ENCODE measurements at places on chromosomes 4 and X. TPM values are rescaled to one million over a fixed set of nuclear protein-coding genes. Genes with fewer than 3 reads are reported as not detected.

PTCHD1 gene
- 0.13 TPM for total RNA-seq

VCX3A gene
- total RNA-seq = not detected

- DNase-seq = no peak
Observed at GRCh38 chr4:163701916-163702315, 207.4 kb downstream of the TMA16 start.

GRCh38 chr4:31984872-31985271 is 1264.7 kb downstream of the PCDH7 start:
- DNase-seq = no peak

DNA sequence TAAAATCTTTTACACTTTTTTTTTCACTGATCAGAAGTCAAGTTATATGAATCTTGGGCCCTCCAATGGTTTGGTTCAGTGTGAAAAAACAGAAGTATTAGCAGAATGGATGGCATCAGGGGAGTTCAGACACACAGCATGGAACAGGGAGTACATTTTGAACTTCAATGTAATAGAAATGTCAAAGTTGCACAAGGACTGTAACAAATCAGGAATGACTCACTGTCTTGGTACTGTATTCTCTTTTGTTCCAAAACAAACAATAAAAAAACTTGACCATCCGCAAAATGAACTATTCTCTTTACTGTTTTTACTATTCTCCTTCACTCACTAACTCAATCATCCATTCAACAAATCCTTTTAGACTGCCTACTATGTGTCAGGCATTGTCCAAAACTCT is 401.0 kb downstream of the FSTL5 start:
- DNase-seq = no peak

SLC4A4 gene
- 0.47 TPM for total RNA-seq

LAMP2 gene
- 112 TPM for total RNA-seq

FHIP1A gene
- total RNA-seq = 41.9 TPM

GRCh38 chr4:138835832-138836533 is 179.6 kb upstream of the NOCT start:
- DNase-seq = no peak

GRCh38 chr4:109276482-109277095 is 25.9 kb downstream of the COL25A1 start:
- DNase-seq = no peak

CDKN2AIP gene
- total RNA-seq = 12.9 TPM

- DNase-seq = no peak
Observed at GRCh38 chrX:29726811-29727210, 488.6 kb upstream of the MAGEB2 start.

- DNase-seq = no peak
Observed at GRCh38 chrX:107894038-107894437, 68.4 kb downstream of the MID2 start.

DNA sequence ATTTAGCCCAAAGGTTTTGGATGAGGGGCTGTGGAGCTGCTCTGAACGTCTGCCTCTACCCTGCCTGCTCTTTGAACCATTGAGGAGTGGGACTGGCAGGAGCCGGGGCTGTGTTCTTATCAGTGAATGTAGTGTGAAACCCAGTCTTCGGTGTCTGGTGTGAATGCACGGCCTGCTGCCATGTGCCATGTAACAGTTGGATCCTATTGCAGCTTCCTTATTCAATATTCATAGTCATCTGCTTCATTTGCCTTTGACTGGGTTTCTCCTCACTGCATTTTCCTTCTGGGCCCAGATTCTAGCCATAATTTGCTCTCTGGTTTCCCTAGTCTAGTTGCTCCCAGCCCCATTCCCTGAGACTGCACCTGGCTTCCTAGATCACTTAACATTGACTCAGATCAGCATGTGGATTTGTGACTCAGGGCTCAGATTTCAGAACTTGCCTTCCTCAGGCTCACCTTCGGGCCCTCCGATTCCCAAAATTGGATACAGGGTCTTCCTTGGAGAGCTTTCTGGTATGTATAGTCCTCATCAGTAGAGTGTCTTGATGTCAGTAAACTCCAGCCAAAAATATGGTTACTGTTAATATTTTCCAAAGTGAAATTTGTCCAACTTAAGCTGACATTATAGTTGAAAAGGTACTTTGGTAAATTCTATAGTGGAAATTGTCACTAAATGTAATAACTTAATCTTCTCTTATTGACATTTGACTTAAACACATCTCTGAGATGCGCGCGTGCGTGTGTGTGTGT is 94.0 kb upstream of the DDIT4L start:
- peak; percentile 47 for DNase-seq

DNA sequence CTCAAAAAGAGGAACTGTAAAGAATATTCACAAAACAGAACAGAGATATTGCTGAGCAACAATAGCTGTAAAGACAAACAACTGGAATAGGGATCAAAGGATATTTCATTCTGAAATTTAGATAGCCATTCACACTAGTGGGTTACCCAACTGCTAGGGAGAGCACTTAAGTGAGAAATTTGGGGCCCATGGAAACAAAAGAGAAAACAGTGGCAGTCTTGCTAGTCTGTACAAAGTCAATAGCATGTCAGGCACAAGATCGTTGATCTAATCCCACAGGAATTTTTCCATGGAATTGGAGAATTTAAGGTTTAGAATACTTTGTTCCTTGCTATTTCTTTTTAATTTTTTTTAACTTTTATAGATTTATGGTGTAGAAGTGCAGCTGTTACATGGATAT is 467.0 kb downstream of the PCDH18 start:
- no peak for DNase-seq

DNA sequence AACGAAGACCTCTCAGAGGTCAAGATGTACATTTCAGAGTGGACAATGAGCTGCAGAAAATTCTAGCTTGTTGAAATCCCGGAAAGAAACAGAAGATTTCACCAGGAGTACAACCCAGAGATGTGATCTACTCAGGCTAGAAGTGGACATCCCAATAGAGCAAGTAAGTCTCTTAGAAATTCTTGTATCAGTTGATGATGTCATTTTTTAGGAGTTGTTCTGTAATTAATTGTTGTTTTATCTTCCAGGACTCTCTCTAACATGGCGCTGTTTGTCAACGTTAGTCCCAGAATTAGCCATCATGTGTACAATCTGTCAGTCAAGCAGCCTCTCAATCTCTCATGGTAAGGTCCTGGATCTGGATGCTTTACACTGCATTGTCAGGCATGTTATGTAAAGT is 174.4 kb downstream of the GRIA3 start:
- DNase-seq = no peak

MUC7 gene
- total RNA-seq = not detected

DNA sequence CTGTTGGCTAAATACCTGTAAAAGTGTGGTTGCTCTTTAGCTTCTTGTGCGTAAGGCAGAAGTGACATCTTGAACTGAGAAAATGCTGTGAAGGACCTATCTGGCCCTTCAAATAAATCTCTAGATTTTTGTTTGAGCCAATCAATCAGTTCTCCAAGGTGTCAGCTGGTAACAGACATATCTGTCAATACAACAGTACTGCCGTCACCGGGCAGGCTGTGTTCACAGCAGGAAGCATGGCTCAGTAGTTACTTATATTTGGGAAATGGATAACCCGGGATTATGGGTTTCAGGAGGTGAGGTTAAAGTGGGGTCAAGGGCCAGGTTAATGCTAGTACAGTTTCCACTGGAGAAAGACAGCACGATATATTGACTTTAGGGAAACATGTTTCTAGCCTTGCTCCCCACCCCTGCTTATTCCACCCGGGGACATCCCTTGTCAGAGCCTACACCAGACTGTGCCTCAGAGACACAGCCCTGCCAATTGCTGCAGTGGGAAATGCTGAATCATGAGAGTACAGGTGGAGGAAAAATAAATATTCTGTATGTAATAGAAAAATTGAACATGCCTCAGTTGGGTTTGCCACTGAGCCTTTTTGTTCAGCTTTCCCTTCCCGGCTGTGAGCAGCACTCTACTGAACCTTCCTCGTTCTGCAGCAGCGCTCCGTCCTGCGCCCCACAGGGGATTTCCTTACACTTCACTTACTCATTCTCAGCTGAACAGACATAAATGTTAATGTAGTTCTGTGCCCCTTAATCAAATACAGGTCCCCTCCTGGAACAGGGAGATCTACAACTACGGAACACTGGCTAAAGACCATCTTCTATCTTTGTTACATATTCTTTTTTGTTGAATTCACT is 121.1 kb downstream of the MGST2 start:
- no peak for DNase-seq

HNRNPH2 gene
- total RNA-seq = 58.1 TPM

- no peak for DNase-seq
Observed at GRCh38 chrX:134246282-134246681, 9.3 kb downstream of the CCDC160 start.

GRCh38 chr4:121923306-121923705 is 28.6 kb downstream of the TRPC3 start:
- no peak for DNase-seq

DNA sequence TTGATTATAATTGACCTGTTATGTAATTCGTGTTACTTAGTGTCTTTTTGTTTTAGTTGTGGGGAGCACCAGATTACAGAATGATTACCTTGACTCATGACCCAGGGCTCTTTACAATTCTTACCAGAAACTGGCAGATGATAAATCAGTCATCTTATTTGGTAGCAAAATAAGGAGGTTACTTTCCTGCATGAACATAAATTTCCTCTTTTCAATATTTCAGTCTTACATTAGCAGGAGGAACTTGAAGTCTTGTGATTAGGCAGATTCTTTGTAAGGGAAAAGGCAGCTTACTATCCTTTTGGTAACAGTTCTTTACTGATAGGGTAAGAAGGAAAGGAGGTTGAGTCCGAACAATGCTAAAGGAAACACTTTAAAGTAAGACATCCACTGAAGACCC is 26.0 kb upstream of the SLC25A5 start:
- DNase-seq = no peak

GRCh38 chr4:13888112-13888511 is 260.6 kb upstream of the BOD1L1 start:
- no peak for DNase-seq

DNA sequence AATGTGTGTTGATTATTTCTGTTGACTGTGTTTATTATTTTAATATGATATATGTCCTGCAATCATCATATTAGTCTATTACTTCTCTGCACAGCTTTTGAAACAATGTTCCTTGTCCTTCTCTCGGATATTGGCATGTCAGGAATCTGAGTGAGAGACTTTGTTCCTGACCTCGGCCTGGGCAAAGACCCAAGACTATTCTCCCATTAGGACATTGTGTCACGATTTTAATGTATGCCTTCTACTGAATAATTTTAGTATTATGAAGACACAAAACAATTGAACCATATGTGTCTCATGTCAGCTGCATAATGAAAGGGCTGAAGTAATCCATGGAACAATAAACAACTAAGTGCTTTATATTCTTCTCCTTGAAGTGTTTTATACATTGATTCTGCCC is 580.8 kb upstream of the TENM3 start:
- DNase-seq = no peak

Measured in gastrocnemius medialis (tissue), 4 donors.